ENCODE measurements at places on chromosomes 2 and 18. TPM values are rescaled to one million over a fixed set of nuclear protein-coding genes. Genes with fewer than 3 reads are reported as not detected.

DNA sequence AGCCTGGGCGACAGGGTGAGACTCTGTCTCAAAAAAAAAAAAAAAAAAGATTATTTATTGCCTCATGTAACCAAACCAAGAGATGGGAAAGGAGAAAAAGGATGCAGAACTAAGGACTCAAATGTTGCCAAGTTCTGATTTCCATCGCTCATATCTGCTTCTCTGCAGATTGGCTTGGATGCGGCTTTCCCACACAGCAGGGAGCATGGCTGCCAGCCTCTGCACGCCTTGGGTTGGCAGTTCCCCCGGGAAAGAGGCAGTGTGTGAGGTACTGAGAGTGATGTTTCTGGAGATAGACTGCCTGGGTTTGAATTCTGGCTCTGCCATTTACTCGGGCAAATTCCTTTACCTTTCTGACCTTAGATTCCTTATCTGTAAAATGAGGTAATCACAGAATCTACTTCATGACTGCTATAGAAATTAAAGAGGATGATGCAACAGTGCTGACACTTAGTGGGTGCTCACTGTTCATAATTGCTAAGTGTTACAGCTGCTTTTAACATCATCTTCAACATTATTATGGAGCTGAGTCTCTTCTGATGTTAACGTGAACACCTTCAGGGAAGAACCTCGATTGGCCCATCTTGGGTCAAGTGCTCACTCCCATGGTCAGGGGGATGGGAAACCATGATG lies 68.8 kb downstream of the ACAA2 start:
- no peak for DNase-seq

GRCh38 chr18:23521907-23522306 lies 18.6 kb downstream of the RMC1 start:
- DNase-seq = no peak

GRCh38 chr2:168997118-168997521 lies 34.0 kb downstream of the ABCB11 start:
- DNase-seq = no peak

DNA sequence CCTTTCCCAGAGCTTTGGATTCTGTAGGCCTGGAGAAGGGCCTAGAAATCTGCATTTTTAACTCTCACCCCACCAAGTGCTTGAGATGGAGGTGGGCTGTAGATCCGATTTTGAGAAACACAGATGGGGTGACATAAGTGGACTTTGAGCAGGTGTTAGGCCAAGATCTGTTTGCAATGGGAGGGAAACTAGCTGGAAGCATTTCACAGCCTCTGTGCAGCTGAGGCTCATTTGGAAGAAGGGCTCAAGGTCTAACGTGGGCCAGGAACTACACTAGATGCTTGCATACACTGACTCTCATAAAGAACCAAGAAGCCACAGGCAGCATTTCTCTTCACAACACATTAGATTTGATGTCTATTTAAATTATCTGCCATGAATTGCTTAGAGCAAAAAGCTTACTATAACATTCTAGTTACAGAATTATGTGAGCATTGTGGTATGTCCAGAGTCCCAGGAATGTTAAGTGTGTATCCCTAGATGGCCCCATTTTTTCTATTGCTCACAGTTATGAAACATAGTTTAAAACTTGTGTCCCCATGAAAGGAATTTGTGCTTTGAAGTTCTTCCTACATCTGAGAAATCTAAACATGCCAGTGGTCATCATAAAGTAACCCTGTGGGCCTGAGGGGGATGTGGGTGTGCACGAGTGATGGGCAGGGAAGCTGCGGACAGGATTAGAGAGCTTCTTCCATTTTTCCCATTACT lies 77.2 kb downstream of the CD28 start:
- DNase-seq = no peak

GRCh38 chr2:74573747-74574562 lies 19.4 kb downstream of the DOK1 start:
- no peak for DNase-seq

RSAD2 gene
- total RNA-seq = not detected

CCNYL1 gene
- 15.0 TPM for total RNA-seq

FAM110C gene
- 0.50 TPM for total RNA-seq

DNA sequence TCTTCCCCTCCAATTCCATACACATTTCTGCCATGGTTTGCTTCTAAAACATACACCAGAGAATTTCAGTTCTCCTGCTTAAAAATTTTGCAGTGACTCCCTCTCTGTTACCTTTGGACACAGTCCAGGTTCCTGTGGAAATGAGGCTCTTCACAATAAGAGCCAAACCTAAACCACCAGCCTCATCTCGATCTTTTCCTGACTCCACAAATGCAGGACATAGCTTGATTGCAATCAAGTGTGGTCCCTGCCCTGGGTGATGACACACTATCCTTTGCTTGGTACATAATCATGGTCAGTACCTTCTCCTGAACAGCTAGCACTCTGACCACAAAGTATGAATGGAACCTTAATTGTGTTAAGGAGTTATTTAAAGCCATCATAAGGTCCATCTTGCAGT lies 134.9 kb upstream of the CHAC2 start:
- no peak for DNase-seq

UGP2 gene
- total RNA-seq = 126 TPM

MYL1 gene
- not detected for total RNA-seq

GRCh38 chr2:23037596-23037995 lies 347.4 kb upstream of the KLHL29 start:
- no peak for DNase-seq

- DNase-seq = no peak
These were observed 36.4 kb upstream of the SLC1A4 start for GRCh38 chr2:64952511-64953482.

DNA sequence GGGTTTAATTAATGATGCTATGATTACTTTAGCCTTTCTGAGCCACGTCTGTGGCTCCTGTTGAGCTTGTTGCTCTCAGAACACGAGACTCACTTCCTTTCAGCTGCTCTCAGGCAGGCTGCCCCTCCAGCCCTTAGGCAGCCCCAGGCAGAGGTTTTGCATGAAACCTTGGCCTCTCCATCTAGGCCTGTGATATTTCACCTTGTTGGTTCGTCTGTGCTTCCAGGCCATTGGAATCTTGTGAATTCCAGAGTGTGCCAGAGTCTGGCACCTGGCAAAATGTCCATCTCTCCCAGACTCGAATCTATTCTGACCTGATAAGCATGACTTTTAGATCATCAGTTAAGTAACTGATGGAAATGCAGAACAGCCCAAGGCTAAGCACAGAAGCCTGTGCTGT lies 254.1 kb downstream of the LOXHD1 start:
- DNase-seq = no peak

DNA sequence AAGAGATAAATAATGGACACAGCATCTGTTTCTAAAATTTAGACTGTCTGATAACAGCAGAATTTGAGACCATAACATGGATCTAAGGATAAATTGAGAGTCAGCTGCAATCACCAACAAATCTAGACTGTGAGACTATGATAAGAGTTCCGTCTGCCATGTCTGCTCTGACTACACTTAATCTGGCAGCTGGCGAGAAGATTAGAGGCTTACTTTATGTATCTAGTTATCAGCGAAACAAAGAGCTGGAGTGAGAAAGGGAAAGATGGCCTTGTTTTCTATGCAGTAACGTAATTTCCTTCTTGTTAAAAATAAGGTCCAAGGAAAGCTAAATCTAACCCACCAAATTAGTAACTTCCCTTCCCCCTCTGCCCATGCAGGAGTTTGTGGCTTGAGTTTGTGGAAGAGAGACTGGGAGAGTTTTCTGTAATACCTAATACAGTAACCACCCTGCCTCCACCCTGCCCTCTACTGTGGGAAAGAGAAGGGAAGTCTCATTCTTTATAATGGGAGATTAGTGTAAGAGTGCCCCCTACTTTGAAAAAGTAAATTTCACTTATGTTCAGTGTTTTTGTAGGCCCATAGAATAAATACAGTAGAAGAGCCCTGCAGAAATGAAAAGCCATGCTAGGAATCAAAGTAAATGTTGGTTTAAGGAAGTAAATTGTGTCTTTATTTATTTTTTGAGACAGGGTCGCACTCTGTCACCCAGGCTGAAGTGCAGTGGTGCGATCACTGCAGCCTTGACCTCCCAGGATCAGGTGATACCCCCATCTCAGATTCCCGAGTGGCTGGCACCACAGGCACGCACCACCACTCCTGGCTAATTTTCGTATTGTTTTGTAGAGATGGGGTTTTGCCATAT lies 27.5 kb downstream of the EML4 start:
- DNase-seq = peak; percentile 57

CHRND gene
- total RNA-seq = not detected

- DNase-seq = no peak
These were observed 232.0 kb downstream of the LDLRAD4 start for GRCh38 chr18:13450289-13451212.

DNA sequence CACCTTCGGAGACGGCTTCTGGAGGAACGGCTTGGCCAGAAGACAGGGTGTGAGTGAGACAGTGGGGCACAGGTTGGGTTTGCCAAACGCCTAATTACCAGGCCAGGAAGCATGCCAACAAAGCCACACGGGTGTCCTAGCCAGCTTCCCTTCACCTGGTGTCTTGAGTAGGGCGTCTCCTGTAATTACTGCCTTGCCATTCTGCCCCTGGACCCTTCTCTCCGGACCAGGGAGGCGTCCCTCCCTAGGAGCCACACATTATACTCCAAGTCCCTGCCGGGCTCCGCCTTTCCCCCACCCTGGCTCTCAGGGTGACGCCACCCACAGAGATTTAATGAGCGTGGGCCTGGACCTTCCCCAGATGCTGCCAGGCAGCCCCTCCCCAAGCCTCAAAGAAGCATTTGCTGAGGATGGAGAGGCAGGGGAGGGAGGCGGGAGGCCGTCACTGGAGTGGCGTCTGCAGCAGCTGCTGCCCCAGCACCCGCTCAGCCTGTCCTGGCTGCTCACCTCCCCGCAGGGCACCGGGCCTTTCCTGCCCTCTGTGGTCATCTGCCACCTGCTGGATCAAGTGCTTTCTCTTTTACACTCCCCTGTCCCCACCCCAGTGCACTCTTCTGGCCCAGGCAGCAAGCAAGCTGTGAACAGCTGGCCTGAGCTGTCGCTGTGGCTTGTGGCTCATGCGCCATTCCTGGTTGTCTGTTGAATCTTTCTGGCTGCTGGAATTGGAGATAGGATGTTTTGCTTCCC lies 20.7 kb downstream of the FOSL2 start:
- DNase-seq = peak; percentile 47

GAREM1 gene
- 5.1 TPM for total RNA-seq

SULT1C2 gene
- 0.28 TPM for total RNA-seq

GRCh38 chr2:178006710-178007109 lies 65.9 kb downstream of the PDE11A start:
- no peak for DNase-seq
